ENCODE measurements at places on chromosomes 5 and 9.

DNA sequence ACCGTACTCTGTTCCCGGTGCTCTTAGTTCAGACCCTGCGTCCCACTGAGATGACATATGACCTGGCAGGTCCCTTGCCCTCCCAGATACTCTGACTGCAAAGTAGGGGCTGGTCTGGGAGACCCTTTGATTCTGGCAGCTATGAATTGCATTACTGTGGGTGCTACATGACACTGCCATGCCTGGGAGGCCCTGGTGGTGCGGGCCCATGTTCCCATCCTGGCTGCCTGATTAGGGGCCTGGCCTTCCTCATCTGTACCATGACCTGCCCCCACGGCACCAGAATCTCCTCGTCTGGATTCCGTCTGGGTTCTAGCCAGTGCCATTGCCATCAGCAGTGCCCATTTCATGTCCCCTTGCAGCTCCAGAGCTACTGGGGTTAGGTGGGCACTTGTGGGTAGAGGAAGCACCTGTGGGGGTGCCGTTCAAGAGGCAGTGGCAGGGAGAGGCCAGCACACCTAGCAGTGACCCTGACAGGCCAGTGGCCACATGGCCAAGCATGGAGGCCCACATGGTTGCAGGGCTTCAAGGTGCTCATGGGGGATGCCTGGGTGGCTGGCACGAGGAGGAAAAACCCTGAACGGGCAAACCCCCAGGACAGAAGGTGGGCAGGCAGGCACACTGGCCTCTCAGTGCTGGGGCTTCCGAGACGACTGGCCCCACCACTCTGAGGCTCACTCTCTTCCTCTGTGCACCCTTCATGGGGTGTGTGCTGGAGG is 69.7 kb downstream of the PHF2 start:
- DNase-seq, result no peak

GRCh38 chr5:55535199-55535905 is 588 bp upstream of the PLPP1 start:
- no peak for DNase-seq

GRCh38 chr5:119537704-119538103 is 85.4 kb downstream of the HSD17B4 start:
- peak; percentile 3 for DNase-seq

GRCh38 chr5:54146390-54146789 is 164.0 kb downstream of the ARL15 start:
- DNase-seq, result no peak

- no peak for DNase-seq
These were observed 181.0 kb upstream of the MAST4 start for GRCh38 chr5:66415208-66415607.

GRCh38 chr5:88193896-88194295 is 74.7 kb downstream of the TMEM161B start:
- DNase-seq, result no peak

DNA sequence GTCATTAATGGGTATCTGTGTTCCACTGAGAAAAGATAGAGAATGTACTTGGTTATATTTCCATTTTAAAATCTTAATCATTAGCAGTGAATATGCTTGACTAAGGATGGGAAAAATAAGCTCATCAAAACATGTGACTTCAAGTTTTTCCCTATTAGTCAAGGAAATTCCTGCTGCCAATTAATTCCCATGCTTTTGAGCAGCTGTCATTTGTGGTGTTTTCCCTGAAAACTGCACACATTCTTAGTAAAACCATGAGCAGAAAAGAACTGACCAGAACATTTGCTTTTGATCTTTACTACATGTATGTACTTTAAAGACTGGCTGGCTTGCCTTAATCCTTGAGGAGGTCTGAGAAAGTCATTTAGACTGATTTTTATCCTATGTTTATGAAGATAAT is 75.2 kb downstream of the AOPEP start:
- DNase-seq, result no peak

DNA sequence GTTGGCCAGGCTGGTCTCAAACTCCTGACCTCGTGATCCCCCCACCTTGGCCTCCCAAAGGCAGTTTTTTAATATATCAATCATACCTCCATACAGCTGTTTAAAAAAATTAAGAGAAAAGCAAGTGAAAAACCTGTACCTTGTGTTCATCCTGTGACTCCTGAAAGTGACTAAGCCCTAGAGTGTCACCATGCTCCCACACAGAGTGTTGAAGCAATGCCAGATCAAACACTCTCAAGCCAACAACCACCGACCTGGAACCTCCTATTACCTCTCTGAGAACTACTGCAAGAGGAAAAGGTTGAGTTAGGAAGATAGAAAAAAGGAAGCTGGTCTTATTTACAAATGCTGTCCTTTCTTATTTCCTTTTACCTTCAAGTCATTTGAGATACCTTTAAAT is 123.5 kb downstream of the RASEF start:
- no peak for DNase-seq

- peak; percentile 41 for DNase-seq
These were observed 4.1 kb downstream of the SAXO1 start for GRCh38 chr9:19028835-19029451.

- DNase-seq, result peak; percentile 95
These were observed at the start of the genes MBLAC2 and POLR3G for GRCh38 chr5:90474235-90475107. Gene MBLAC2, minus strand, starts transcription at chr5:90474771. Its CDS starts 479 bp downstream, at chr5:90474292. Gene POLR3G, plus strand, starts transcription at chr5:90474864. Its CDS starts 10,704 bp downstream, at chr5:90485568.

GRCh38 chr5:4883360-4883759 is 256.8 kb upstream of the ADAMTS16 start:
- no peak for DNase-seq

DNA sequence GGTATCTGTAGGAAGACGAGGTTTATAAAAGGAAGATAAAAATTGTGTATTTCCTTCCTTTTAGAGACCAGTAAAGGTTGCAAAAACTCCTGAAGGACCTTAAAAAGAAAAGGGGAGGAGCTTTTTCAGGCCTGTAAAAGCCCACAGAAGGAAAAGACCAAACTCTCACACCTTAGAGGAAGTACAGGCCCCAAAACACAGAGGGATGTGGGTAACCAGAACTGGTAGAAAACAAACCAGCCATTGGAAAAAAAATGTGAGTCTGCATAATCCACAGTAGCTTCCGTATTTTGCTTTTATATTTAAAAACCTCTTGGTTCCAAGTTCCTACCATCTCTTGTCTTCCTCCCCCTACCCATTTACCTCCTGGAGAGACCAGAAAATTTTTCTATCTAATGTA is 8.5 kb downstream of the GIN1 start:
- DNase-seq, result peak; percentile 22

DNA sequence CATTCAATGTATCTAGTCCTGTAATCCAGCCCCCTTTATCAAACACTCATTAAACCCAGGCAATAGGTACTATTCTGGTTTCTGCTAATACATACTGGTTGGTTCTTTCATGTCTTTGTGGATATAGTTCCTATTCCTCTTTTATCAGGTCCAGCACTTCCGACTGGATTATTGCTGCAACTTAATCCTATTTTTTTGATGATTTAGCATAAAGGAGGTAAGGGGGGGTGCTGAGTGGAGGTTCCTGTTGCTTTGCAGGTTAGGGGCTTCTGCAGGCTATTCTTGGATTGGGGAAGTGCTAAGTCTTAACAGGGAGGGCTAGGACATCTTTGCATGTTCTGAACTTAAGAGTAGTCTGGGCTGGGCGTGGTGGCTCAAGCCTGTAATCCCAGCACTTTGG is 377.7 kb downstream of the FGF10 start:
- DNase-seq, result no peak

- no peak for DNase-seq
These were observed 59.6 kb downstream of the SLC1A1 start for GRCh38 chr9:4549751-4550295.

- no peak for DNase-seq
These were observed 719.2 kb upstream of the CTNND2 start for GRCh38 chr5:12623408-12623807.

DNA sequence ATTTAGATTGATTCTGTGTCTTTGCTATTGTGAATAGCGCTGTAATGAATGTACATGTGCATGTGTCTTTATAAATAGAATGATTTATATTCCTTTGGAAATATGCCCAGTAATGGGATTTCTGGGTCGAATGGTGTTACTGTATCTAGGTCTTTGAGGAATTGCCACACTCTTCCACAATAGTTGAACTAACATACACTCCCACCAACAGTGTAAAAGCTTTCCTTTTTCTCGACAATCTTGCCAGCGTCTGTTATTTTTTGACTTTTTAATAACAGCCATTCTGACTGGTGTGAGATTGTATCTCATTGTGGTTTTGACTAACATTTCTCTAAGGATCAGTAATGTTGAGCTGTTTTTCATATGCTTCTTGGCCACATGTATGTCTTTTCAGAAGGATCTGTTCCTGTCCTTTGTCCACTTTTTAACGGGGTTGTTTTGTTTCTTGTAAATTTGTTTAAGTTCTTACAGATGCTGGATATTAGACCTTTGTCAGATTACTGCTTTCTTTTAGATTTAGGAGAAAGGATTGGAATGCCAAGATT is 125.0 kb upstream of the NR5A1 start:
- DNase-seq, result no peak

- no peak for DNase-seq
These were observed 174.4 kb downstream of the SLIT3 start for GRCh38 chr5:169126481-169127021.

GRCh38 chr5:21397693-21398092 is 1409.7 kb upstream of the CDH18 start:
- no peak for DNase-seq

- no peak for DNase-seq
These were observed 300.0 kb downstream of the PIK3R1 start for GRCh38 chr5:68515514-68515913.

- no peak for DNase-seq
These were observed 3.0 kb upstream of the ANKRD31 start for GRCh38 chr5:75239681-75240080.

GRCh38 chr5:122924719-122925395 is 79.4 kb downstream of the SNX24 start:
- no peak for DNase-seq
